Regular cardiac myocyte (primary cell): ENCODE measurements at places on chromosomes 12 and 14. TPM values are rescaled to one million over a fixed set of nuclear protein-coding genes. Genes with fewer than 3 reads are reported as not detected.

The LAG3 gene
- not detected in 2 replicates for total RNA-seq

The MUCL1 gene
- not detected in 2 replicates for total RNA-seq

The CACNA1C gene
- 2.3 and 5.9 TPM in 2 replicates for total RNA-seq

The KCNH5 gene
- total RNA-seq = under 0.01 and 0.19 TPM in 2 replicates

The MTERF2 gene
- 3.7 and 4.0 TPM in 2 replicates for total RNA-seq

The ADCY4 gene
- 5.6 and 15.5 TPM in 2 replicates for total RNA-seq

The RFX4 gene
- not detected in 2 replicates for total RNA-seq

The LRTM2 gene
- total RNA-seq = not detected in 2 replicates

The KRT6C gene
- total RNA-seq = not detected in 2 replicates

The CLMN gene
- total RNA-seq = 0.58 and 3.9 TPM in 2 replicates

The BDKRB1 gene
- total RNA-seq = 0.38 and 2.5 TPM in 2 replicates

The BCL2L14 gene
- total RNA-seq = not detected in 2 replicates

The TDRD9 gene
- 0.58 and 2.5 TPM in 2 replicates for total RNA-seq
